ENCODE measurements at places on chromosomes 1 and 21.
A peak's percentile ranks its signal among the peaks of the same experiment; 100 is the strongest.

DNA sequence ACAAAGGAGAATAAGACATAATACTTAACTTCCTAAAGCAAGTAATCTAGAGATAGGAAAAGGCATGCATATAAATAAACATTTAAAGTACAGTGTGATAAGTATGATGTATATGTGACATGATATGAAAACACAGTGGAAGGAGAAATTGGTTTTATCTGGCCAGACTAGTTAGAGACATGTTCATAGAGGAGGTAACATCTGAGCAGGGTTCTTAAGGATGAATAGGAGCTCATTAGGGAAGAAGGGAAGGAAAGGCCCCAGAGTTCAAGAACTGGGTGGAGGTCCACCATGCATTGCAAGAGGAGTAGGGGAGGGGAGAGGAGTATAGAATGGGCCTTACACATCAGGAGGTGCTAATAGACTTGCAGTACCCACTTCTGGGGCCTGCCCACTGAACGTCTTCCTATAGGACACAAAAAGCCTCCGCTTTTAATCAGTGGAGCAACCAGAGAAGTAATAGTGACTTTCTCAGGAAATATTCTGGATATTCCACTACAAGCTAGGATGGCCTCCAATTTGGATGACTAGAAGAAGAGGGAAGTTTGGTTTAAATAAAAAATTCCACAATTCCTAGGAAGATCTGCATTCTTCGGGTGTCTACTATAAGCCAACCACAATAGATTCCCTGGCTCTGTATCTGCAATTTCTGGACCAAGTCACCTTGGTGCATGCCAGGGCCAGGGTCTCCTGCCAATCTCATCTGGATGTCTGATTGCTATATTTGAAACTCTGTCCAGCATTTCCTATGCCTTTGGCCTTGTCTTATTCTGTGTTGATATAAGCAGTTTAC is 41.9 kb downstream of the NGF start:
- no peak for DNase-seq

DNA sequence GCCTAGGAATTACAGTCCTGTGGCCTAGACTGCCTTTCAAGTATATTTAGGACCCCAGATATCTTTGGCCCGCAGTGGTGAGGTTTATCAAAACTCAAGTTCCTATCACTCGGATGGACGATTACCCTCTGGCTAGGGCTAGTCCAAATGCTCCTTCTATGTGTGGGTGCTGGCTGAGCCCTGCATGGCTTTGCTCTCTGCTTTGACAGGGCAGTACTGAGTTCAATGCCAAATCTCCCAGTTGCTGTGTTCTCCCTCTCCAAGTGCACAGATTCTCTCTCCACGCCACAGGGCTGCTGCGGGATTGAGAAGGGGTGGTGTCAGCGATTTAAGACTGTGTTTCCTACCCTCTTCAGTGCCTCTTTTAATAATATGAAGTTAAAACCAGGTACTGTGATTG is 97.0 kb downstream of the LHX4 start:
- no peak for DNase-seq

DNA sequence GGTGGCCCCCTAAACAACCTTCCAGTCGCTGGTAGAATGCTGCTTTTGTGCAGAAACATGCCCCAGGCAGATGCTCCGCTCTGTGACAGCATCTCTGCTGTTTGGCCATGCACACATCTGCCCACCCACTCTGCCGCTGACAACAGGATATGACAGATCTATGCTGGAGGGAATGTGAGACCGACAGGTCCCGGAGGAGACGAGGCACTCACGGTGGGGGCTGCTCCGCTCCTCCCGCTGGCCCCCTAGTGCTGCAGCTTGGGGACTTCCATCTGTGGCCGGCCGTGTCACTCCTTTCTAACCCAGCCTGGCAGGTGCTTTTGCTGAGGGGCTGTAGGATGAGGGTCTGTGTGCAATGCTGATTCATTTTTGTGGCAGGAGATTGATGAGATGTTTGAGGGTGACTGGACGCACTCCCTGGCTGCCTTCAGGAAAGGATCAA is 49.1 kb upstream of the DMRTB1 start:
- DNase-seq, result peak; percentile 39

DNA sequence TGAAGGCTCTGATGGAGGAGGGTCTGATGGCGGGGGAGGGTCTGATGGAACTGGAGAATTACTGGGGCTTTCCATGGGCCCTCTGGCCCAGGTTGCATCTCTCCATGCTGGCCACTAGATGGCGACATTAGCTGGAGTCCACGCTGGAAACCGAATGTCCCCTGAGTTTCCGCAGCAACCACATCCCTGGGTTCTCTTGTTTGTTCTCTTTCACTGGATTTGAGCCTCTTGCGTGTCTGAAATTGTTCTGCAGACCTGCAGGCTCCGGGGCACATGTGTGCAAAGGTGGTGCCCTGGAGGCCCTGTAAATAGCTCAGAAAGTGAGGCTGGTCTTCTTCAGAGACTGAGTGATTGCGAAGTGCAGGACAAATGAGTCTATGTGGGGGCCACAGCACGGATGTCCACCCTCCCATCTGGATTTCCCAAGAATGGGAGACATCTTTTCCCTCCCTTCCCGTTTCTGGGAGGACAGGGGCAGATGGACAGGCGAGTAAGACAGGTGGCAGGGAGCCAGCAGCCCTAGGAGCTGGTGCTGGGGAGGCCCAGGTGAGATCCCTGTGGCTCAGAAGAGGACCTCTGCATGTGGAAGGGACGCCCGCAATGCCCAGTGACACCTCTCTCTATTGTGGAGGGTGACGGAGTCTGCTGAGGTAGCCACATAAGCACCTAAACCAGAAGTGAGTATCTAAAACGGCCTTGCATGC is 73.2 kb upstream of the ABCG1 start:
- peak; percentile 27 for DNase-seq
